Umbilical cord (tissue), 2 donors: ENCODE measurements at places on chromosomes 12 and 14.

GRCh38 chr12:45220363-45220931, 4.6 kb downstream of the ANO6 start:
- no peak for DNase-seq

GRCh38 chr12:41992692-41993215, 151.9 kb downstream of the GXYLT1 start:
- no peak for DNase-seq

DNA sequence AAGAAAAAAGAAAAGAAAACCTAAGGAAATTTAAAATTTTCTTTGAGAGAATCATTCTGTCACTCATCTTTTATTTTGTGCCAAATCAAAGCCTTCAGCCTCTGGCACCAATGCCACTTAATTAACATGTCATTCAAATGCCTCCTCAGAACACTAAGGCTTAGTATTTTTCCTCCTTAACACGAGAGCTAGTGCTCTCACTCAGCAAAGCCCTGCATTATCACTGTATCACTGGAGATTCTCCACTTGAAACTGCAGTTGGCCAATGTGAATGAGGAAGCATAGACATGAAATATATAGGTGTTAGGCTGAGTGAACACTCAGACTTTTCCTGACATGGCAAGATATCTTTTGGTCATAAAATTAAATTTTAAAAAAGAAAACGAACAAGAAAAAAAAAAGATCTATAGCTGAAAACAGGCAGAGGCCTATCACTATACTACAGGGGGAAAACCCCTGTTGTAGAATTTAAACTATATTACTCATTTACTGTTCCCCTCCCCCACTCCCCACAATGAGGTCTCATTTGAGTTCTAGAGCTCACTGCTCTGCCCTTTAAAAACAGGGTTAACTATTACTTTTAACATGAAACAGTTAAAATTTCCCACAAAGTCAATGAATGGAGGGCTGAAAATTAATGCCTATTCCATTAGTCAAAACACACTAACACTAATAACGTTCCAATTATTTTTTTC, 5.1 kb downstream of the MBIP start:
- no peak for DNase-seq

DNA sequence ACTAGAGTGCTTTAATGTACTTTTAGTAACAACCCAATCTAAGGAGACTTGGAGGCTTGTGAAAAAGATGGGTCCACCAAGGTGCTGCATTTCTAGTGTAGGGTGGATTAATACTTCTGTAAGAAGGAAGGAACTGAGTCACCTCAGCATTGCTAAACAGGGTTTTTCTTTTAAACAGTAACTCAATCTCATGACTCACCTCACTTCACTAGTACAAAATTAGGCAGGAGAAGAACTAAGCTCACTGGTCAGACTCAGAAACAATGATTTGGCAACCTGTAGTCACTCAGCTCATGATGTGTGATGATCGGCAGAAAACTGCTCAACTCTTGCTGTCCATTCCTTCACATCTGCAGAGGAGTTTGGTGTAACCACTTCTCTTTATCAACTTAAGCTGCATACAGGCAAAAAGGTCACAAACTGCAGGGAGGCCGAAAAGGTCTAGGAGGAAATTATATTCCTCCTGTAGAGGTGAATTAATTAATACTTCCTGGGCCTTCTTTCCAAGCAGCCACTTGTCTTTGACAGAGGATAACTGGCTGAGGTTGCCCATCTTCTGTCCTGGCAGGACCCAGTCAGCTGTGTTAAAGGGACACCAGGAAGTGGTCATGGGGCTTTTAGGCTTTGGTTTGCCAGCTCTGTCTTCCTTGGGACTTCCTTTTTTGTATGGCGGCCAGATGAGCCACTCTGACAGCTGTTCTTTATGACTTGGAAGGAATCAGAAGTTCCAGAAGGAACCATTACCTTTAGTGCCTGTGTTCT, 466.9 kb downstream of the FUT8 start:
- DNase-seq = no peak

GRCh38 chr12:42759622-42760273, 170.2 kb upstream of the PRICKLE1 start:
- DNase-seq = peak; percentile 85

DNA sequence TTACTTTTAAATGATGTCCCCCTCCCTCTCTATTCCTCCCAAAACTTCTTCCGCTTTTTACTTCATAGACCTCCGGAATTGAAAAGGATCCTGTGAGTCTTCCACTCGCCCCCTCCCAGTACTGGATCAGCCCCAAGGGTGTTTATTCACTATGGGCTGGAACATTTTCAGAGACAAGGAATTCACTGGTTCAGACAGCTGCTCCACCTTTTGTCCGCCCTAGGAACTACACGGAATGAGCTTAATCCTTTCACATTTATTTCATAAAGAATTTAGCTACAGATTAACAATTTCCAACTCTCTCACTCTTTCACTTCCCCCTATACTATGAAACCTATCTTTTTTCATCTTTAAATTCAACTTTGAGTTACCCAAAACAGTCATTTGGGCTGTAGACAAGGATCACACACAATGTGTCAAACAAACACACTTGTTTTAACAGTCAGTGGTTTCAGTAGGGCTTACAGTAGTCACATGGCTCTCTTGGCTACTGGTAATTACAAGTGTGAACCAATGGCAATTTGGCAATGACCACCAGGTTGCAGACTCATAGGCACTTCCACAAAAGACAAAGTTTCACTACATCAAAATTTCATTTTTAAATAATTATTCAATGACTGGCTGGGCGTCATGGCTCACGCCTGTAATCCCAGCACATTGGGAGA, 20.6 kb downstream of the CNIH1 start:
- DNase-seq = peak; percentile 32

- peak; percentile 39 for DNase-seq
These were observed 8.2 kb upstream of the CLEC2A start for GRCh38 chr12:9940375-9940774.

DNA sequence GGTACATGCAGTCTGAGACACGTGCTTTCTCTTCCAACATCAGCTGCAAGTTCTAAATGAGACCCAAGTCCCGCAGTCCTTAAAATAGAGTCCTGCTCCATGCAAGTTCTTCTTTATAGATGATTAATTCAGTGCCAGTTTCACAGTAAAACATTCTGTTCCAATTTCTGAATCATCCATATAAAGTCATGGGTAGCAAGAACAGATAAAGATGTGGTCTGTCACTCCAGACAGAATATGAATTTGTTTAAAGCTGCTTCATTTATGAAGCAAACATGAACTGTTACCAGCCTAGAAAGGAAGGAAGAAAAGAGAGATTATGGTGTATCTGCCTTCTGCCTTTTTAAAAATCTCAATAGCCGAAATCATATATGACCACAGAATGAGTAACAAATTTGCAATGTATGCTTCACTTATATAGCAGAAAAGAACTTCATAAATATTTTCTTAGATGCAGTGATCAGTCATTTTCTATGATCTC, 83.3 kb downstream of the KITLG start:
- DNase-seq = no peak

DNA sequence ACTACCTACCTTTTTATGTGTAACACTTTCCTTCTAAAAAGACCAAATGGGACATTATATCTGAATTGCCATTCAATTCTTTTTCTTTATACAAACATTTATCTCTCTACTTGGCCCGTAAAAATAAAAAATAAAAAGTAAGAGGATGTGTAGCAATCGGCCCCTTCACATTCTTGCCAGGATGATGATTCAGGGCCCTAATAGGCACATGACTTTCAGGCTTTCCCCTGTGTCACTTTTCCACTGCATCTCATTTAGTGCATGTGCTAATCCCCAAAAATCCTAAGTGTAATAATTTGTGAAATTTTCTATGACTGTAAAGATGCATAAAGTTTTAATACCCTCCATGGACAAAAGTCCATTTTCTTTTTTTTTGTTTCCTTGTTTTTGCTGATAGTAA, 23.0 kb upstream of the ATP2B1 start:
- no peak for DNase-seq

DNA sequence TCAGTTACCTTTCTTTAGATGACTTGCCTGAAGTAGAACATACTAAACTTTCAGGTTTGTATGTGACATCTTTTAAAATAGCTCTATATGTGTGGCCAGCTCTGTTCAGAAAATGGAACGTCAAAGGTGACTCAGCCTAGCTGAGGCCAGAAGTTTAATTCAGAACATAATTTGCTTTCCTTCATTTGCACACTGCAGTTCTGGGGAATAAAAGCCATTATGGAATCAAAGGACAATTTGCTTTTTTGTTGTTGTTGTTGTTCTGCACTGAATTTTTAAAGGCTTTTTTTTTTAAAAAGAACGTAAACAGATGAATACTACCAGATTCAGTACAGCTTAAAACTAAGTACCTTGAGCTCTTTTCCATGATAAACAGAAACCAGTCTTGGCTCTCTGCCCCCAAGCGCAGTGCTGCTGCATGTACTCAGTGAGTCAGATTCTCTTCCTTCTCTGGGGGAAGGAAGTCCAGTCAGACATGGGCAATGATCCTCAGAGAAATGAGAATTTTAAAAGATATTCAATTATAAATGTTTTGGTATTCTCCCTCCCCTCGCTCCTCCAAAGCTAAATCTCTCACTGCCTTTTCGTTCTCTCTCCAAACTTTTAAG, 644.2 kb downstream of the NOVA1 start:
- DNase-seq = peak; percentile 81

- DNase-seq = no peak
These were observed 128.8 kb downstream of the TSPAN9 start for GRCh38 chr12:3205742-3206519.
